ENCODE measurements at places on chromosomes 16 and 17.

DNA sequence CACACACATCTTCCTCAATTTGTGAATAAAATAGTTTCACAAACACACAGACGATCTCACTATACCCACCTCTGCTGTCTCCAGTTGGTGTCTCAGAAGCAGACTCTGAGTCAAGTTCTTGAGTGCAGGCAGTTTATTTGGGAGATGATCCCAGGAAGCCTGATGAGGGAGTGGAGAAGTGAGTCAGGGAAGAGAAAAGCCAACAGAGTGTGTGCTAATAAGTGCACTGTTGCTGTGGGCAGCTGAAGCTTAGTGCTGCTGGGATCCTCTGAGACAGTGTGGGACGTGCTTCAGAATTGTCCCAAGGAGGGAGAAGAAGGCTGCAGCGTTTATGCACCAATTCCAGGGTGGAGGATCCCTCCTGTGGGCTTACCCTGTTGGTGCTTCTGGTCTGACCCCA is 423.2 kb upstream of the C16orf82 start:
- no peak for DNase-seq

- DNase-seq, result no peak
Observed at GRCh38 chr16:76959166-76959565, 231.8 kb upstream of the MON1B start.

- no peak for DNase-seq
Observed at GRCh38 chr16:4115209-4115948, 863 bp downstream of the ADCY9 start.

GRCh38 chr17:6145946-6146345 is 75.8 kb downstream of the WSCD1 start:
- DNase-seq, result no peak

DNA sequence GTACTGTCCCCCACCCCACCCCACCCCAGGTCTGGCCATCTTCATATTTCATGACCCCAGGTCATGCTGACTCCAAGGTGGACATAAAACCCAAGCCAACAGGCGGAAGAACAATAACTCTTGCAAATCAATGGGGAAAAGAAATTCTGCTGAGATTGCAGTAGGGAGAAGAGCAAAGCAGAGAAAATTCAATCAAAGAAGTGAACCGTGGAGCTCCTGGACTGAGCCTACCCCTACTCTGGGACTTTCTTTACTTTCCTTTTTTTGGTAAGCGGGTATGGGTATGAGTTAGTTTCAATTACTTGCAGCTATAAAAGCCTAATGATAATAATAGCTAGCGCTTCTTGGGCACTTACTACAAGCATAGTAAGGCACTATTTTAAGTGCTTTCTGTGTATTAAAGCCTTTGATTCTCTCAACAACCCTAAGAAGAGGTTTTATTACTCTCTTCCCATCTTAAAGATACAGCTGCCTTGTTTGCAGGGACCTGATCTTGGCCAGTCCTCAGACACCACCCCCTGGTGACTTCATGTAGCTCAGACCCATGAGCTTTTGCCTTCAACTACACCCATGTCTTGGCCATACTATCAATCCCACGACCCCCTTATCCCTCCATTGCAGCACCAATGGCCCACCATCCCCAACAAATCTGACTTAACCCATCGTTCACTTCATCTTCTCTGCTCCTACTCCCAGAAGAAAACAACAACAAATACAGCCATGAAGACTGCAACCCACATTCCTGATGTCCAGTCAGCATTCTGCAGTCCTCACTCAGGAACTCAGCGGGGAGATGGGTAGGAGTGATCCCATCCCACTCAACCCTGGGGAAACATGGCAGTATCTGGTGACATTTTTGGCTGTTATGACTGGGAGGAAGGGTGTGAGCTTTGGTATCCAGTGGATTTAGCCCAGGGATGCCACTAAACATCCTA is 4.4 kb downstream of the GGA2 start:
- DNase-seq, result no peak

DNA sequence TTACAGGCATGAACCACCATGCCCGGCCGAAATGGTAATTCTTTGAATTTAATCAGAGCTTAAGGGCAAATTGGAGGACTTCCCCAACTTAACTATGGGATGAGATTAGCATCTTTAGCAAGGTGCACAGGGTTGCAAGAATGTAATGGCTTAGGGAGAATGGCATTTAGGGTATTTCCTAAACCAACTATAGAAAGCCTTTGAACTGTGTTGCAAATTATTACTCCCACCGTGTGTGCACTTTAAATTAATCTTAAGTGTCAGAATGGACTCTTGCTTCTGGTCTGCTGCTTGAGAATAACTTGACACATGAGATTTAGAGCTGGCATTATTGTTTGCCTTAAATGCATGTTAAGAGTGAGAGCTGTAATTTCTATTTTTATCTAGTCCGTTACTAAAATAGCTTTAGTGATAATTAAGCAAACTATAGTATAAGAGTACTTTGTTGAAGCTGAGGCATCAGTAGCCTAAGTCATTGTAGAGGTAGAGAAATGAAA is 59.8 kb downstream of the TUBD1 start:
- DNase-seq, result no peak

DNA sequence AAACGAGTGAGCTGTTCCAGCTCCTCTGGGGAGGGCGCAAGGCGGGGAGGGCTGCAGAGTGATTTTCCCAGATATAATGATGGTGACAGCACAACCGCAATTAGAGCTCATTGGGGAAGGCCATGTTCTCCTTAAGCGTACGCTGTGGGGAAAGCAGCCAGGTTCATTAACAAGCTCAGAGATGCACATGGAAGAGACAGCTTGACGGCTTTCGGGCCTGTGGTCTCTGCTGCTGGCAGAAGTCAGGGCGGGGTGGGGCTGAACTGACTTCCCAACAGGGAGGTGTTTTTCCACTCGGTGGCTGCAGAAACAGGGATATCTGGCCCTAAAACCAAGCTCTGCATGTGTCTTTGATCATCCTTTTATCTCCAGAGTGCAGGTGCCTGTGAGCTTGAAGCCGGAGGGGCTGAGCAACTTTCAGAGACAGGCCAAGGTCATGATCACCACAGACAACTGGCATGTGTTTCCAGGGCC is 24.0 kb upstream of the CACNG1 start:
- no peak for DNase-seq

GRCh38 chr17:56739376-56739775 is 94.3 kb downstream of the C17orf67 start:
- DNase-seq, result no peak

GRCh38 chr16:35194681-35195080 is 1735.3 kb downstream of the TP53TG3F start:
- DNase-seq, result no peak

DNA sequence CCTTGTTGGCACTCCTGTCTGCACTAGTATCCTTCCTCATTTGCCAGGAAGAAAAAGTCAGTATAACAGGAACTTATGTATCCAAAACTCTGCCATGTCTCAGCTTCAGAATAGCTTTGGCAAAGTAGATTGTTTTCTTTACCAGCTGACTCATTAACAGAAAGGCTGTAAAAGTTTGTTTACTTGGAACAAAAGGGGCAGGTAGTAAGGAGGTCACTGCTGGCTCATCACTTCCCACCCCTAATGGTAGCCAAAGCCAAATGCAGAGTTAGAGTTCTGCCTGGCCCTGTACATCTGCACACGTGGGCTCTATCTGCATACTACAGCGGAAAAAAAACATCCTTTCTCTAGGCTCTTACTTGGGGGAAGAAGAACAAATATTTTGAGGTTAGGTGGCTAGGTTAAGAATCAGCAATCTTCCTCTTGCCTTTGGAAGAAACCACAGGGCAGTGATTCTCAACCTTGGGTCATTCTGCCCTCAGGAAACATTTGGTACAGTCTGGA is 90.9 kb upstream of the BCAR1 start:
- DNase-seq, result no peak

- DNase-seq, result no peak
Observed at GRCh38 chr17:67467500-67468455, 90.7 kb downstream of the PITPNC1 start.

DNA sequence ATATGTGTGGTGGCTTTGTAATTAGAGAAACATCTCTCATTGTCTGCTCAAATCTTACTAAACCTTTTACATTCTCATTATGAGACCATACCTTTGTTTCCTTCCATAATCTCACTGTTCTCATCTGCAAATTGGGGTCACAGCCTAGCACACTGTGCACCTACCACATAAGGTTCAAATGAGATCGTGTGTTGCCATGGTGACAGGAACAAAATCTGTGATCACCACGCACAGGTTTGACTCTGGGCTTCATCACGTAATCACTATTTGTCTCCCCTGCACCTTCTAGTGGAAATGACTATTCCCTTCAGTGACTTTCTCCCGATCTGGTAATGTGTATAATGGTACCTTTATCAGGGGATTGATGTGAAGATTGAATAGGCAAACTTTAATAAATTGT is 26.1 kb downstream of the CDH8 start:
- no peak for DNase-seq

DNA sequence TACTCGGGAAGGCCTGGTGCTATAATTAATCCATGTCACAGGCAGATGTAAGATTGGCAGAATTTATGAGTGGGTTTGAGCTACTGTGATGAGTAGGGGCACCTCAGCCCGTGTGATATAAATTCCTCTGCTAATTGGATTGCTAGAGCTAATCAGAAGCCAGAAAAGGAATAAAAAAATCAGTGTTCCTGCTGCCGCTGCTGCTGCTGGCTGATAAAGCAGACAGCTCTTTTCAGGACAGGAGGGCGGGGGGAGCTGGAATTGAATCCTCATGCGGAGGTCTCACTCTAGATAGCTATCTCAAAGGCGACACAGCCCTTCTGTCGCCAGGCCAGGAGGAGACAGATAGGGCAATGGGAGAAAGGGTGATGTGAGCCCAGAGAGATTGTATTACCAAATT is 182.7 kb upstream of the ZFHX3 start:
- no peak for DNase-seq

DNA sequence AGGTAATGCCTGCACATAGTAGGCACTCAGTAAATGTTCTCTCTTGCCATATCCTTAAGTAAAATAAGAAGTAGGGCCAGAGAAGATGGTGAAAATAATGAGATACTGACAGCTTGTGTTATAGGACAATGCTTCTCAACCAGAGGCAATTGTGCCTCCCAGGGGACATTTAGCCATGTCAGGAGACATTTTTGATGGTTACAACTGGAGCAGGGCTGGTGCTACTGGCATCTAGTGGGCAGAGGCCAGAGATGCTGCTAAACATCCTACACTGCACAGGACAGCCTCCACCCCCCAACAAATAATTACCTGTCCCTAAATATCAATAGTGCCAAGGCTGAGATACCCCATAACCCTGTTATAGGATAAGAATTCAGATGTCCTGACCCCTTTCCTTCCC is 1.7 kb downstream of the RAD51D start:
- DNase-seq, result no peak

DNA sequence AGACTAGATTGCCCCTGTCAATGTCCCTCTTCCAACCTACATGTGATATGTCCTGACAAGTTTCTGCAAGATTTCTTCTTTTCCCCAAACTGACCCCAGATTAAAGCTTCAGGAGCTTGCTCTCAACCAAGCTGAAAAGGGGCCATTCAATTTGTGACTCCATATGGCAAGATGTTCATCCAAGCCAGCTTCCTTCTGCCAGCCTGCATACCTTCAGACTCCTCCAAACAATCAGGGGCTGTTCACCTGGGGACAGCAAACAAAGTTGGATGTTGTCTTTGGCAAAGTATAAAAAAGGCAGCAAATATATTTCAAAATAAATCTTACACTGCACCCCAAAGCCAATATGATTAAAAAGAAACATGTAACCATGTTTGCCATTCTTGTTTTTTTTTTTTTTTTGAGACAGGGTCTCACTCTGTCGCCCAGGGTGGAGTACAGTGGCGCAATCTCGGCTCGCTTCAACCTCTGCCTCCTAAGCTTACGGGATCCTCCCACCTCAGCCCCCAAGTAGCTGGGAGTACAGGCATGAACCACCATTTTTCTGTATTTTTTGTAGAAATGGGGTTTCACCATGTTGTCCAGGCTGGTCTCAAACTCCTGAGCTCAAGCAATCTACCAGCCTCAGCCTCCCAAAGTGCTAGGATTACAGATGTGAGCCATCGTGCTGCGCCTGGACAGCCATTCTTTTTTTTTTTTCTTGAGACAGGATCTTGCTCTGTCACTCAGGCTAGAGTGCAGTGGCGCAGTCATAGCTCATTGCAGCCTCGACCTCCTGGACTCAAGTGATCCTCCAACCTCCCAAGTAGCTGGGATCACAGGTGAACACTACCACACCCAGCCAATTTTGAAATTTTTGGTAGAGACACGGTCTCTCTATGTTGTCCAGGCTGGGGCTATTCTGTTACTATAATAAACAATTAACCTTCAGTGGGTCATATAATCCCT is 50.0 kb upstream of the AKAP1 start:
- DNase-seq, result no peak

DNA sequence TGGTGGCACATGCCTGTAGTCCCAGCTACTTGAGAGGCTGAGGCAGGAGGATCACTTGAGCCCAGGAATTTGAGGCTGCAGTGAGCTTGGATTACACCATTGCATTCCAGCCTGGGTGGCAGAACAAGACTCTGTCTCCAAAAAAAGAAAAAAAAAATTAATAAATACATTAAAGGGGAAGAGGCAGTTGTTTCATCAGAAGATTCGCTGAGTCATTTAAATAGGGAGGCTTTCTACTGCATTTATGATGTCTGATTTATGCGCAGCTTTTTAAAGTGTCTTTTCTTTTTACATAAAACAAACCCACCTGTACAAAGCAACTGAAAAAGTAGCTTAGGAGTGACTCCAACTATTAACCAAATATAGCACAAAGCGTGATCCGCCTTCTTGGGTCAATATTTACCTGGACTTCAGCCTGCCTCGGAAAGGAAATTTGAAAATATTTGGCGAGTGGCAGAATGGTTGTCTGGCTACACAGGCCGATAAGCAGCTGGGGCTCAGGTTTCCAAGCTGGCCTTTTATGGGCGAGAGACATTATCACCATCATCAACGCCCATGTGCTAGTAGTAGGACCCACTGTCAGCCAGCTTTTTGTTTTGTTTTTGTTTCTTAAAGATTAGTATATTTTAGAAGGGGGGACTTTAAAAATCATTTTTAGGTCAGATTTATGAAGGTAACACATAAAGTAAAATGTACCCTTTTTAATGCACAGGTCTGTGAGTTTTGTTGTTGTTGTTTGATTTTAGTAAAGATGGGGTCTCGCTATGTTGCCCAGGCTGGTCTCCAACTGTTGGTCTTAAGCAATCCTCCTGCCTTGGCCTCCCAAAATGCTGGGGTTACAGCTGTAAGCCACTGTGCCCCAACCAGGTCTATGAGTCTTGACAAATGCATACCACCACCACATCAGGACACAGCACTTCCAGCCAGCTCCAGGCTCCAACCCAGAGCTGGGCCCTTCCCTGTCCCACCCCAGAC is 42.5 kb upstream of the RASD1 start:
- DNase-seq, result no peak

GRCh38 chr17:40602445-40603443 is 37.5 kb upstream of the CCR7 start:
- DNase-seq, result no peak

DNA sequence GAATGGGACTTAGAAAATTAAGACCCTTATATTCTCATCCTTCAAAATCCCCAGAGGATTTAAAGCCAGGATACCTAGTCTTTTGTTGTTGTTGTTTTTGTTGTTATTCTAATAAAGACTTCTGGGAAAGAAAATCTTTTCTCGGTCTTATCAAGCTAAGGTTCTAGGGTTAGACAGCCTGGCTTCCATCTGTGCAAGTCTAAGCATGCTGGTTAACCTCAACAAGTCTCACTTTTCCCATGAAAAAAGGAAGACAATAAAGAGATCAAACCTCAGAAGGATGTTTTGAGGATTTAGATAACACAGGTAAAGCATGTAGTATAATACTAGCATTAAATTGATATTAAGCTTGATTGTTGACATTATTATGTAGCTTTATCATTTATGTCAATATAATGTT is 486.4 kb upstream of the SOX9 start:
- DNase-seq, result no peak

- DNase-seq, result no peak
Observed at GRCh38 chr17:45011767-45012166, 39.7 kb downstream of the DCAKD start.

GRCh38 chr17:36623281-36623680 is 21.9 kb downstream of the MRM1 start:
- no peak for DNase-seq

Data from activated CD8-positive, alpha-beta memory T cell treated with anti-CD3 and anti-CD28 coated beads for 1 hour (primary cell).